ENCODE measurements at places on chromosomes 1 and 21.

GRCh38 chr21:33152732-33153130, 77.0 kb upstream of the IFNAR2 start:
- DNase-seq, result no peak

DNA sequence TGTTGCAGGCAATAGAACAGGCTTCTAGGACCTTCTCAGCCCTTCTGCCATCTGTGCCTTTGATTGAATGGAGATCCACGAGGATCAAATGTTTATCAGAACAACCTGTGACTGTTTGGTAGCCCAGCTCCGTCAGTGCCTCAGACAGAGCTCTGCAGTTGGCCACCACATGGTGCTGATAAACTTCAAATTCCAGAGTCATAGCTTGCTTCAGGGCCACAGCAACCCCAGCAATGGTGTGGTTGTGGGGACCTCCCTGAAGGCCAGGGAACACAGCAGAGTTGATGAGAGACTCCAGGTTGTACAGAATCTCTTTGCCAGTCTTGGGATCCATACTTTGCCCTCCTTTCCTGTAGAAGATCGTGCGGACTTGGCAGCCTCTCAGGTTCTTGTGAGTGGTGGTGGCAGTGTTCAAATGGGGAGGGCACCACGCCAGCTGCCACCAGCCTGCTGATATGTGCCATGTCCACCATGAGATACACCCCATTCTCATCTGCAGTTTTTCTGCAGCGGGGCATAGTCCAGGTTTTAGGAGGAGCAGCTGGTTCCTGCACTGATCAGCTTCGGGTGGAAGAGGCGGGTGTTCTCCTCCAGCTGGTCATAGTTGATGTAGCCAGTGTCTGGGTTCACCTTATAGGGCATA, 82.9 kb upstream of the ARTN start:
- no peak for DNase-seq

DNA sequence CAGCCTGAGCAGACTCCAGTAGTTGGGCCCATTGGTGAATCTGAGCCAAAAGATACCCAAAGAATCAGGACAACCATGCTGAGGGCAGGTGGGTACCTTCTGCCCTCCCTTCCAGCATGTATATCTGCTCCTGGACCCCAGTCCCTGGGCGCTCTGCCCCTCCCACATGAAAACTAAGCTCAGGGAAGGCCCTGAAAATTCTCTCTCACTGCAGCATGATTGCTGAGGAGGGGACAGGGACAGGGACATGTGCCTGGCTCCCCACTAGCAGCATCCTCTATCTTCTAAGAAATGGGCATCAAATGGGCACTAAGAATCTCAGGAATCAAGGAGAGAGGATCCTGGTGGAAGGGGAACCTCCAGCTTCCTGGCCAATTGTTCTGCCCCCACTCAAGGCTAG, 446.0 kb downstream of the MATN1 start:
- no peak for DNase-seq

DNA sequence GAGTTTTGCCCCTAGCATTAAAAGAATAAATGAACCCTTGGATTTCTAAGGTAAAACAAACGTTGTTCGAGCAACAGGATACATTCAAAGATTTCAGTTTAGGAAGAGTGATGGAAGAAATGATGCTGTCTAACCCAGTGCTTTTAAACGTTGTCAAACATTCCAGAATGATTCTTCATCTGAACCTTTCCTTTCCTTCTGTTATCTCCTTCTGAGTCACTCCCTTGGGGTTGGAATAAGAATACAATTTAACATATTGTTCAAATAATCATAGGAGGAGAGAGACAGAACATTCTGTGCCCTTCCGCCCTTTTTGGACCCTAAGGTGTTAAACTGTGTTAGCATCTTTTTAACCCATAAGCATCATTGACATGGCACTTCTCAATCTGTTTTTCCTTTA, 61.1 kb upstream of the RCOR3 start:
- DNase-seq, result peak; percentile 39

- no peak for DNase-seq
Observed at GRCh38 chr1:31696242-31696641, 7.6 kb downstream of the COL16A1 start.

- peak; percentile 9 for DNase-seq
Observed at GRCh38 chr1:157852476-157852875, 10.9 kb upstream of the CD5L start.

GRCh38 chr21:42387843-42388340, 8.0 kb downstream of the TMPRSS3 start:
- no peak for DNase-seq

GRCh38 chr21:42314616-42315295, 453 bp downstream of the TFF3 start:
- no peak for DNase-seq

DNA sequence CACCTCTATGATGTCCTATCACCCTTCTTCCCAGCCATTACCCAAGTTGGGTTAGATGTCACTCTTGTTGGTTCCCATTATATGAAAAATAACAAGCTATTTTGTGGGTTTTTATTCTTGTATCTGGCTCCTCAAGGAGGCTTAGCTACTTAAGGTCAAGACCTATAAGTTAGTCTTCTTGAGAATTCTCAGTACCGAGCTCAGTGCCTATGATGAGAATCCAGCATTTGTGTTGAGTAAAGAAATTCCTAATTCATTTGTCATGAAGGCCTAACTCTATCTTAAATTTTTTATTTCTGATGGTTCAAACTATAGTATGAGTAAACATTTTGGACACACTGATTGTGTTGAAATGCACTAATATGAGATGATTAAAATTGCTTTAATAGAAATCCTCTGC, 15.9 kb downstream of the NUF2 start:
- DNase-seq, result peak; percentile 52

- no peak for DNase-seq
Observed at GRCh38 chr1:163055531-163055930, 13.6 kb upstream of the RGS4 start.

DNA sequence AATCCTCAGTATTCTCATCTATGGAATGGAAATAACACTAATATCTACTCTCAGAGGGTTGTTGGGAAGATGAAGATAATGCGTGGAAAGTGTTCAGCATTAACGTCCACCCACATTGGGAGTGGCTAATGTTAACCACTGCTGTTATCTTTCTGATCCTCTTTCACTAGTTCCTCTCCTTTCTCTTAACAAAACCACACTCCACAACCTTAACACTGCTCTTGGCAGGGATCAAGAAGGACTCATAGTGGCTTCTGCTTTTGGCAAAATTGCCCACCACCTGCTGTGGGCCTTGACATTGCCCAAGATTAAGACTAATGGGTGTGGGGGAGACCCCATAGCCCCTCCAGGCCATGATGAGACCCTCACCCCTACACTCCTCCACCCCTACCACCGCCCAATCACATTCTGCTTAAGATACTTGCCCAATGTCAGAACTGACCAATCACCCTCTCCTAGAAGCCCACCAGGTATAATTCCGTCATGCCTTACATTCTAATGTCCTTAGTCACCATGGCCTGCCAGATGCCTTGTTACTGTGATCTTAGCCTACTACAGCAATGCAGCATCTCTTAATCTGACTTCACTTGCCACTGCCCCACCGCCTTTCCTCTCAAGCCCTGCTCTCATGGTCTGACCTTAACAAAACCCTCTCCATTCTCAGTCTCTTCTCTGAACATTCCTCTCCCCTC, 27.1 kb downstream of the DHCR24 start:
- DNase-seq, result no peak

- DNase-seq, result peak; percentile 19
Observed at GRCh38 chr1:224579526-224579925, 36.6 kb upstream of the CNIH3 start.

- DNase-seq, result no peak
Observed at GRCh38 chr1:84810343-84810742, 82.7 kb downstream of the LPAR3 start.

- DNase-seq, result no peak
Observed at GRCh38 chr1:54480525-54480848, 67.5 kb upstream of the ACOT11 start.

DNA sequence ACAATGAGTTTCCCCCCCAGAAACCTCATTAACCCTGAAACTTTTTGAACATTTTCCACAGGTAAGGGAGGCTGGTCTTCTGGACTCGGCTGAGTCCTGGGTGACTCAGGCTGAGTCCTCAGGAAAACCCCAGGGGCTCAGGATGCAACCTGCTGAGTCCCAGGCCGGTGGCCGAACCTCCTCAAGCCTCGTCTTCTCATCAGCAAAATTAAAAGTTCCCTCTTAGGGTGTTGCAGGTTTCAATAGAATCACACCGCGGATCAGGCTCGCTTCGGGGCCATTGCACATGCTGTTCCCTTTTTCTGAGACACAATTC, 35.0 kb upstream of the GRHL3 start:
- DNase-seq, result no peak

GRCh38 chr1:34444516-34444915, 267.8 kb downstream of the C1orf94 start:
- no peak for DNase-seq

GRCh38 chr1:118304722-118305359, 119.8 kb upstream of the SPAG17 start:
- DNase-seq, result peak; percentile 56

- DNase-seq, result peak; percentile 45
Observed at GRCh38 chr21:45768011-45768739, 124.7 kb downstream of the PCBP3 start.

Data from GM23248 (cell line).